ENCODE measurements at places on chromosomes 5 and 9.

DNA sequence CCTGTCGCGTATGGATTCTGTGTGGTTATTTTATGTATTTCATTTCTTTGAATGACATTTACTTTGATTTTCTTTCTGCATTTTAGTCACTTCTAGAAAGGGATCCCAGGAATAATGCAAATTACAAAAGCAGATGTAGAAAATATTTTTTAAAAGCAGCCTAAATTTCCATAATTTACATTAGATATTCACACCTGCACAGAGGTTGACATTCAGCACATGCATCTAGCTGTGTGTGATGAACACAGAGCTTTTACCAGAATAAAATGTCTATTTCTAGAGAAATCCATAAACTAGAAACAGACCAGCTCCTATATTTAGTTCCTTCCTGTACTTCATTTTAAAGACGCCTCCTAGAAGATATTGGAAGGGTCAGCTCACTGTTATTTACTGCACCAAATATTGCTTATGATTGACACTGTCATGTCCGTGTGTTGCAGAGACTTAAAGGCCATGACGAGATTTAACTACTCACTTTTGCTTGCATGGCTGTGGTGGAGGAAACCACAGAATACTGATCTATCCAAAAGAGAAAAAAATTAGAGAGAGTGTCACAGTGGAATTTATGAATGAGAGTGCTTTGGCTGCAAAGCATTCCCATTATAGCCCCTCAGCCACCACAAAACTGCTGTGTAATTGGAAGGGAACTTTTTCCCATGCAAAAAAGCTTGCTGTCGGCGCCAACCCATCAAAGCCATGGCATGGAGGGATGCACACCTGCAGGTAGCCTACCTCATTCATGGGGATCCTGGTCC, 58.1 kb downstream of the EBF1 start:
- no peak for DNase-seq

DNA sequence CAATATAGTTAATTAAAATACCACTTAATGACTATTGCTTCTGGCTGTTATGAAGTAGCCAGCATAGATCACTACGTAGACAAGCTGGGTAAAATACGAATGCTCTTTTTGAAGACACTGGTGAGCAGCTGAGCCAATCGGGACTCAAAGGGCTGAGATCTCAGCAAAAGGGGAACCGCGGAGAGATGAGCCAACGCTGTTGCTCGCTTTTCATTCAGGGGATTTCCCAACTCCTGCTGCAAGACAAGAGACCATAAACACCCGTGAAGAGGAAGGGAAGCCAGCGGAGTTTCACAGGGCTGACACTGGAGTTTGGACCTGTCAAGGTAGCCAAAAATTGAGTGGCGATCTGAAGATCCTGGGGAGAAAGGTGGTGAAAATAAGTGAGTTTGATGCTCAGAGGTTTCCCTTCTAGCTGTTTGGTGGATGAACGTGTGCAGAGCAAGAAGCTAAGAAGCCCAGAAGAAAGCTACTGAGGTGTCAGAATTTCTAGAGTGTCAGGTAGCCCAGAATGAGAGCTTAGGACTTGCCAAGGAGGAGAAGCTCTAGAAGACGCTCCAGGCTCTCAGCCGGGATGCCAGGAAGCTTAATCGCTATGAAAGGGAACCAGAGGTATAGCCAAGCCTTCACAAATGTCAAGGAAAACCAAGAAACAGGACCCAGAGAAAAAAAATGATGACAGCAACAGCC, 79.6 kb upstream of the RNU6ATAC start:
- no peak for DNase-seq

GRCh38 chr5:69493396-69494133, 975 bp downstream of the OCLN start:
- peak; percentile 63 for DNase-seq

- DNase-seq = no peak
Measured at GRCh38 chr9:105676351-105676923, 14.2 kb downstream of the TAL2 start.

- no peak for DNase-seq
Measured at GRCh38 chr5:1253456-1254105, 28.4 kb downstream of the SLC6A18 start.

GRCh38 chr5:58056546-58056945, 403.3 kb downstream of the PLK2 start:
- no peak for DNase-seq

- no peak for DNase-seq
Measured at GRCh38 chr5:160347448-160347847, 23.0 kb downstream of the C1QTNF2 start.

GRCh38 chr9:4313144-4313543, 13.3 kb upstream of the GLIS3 start:
- no peak for DNase-seq

DNA sequence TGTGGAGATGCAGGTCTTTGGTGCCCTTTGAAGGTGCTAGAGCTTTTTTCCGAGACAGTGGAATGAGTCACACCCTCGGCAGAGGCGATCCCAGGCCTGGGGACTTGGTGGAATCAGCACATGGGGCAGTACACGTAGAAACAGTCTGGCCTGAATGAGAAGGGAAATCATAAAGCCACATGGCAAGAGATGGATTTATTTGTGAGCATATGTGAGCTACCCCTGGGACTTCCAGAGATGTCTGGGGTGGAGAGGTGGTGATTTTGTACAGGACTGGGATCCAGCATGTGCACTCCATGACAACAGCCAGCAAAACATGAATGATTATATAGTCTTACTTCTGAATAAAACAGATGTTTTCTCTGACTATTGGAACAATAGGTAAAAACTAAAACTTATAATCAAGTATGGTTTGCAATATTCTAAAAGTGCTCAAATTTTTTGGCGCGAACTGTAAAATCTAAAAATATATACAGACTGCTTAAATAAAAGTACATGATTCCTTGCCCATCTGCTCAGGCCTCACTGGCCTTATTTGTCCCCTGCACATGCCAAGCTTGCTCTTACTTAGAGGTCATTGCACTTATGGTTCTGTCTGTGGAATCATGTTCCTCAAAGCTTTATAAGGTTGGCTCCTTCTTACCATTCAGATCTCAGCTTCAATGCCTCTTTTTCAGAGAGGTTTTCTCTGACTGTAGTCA, 54.7 kb upstream of the SMARCA2 start:
- DNase-seq = no peak

DNA sequence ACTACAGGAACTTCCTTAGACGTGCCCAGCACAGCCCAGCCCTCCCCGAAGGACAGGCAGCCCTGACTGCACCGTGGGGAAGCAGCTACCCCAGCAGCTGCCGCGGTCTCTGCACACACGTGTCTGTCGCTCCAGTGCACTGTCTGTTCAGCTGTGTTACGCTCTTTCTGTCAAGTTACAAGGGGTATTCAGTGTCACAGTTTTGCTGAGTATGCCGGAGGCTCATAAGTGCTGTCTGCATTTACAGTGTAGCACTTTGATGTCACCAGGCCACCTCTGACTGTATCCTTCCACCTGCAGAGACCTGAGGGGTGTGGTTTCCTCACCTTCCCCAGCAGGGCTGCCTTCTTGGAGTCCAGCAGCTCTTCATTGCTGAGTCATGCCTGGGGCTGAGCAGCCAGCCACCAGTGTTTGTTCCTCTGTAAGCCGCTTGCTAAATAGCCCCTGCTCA, 126.8 kb downstream of the EHMT1 start:
- no peak for DNase-seq

DNA sequence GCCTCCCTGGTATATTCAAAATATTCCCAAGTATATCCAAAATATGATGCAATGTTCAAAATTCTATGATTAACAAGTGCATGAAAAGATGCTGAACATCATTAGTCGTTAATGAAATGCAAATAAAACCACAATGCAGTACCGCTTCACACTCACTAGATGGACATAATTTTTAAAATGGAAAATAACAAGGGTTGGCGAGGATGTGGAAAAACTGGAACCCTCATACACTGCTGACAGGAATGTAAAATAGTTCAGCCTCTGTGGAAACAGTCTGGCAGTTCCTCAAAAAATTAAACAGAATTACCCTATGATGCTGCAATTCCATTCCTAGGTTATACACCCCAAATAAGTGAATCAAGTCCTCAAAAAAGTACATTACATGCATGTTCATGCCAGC, 36.1 kb upstream of the MYOT start:
- no peak for DNase-seq

DNA sequence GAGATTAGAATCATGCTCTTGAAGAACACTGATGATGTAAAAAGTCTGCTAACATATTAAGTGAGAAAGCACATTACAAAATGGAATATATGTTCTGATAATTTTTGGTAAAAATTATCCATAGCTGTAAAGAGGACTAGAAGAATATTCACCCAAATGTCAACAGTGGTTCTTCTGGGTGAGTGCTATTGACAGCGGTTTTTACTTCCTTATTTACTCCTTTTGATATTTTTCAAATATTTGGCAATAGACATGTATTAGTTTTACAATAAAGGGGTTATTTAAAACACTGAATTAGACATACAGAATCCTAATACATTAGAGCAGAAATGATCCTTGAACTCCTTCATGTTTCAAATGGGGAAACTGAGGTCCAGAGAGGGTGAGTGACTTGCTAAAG, 26.9 kb upstream of the MEGF9 start:
- DNase-seq = no peak

DNA sequence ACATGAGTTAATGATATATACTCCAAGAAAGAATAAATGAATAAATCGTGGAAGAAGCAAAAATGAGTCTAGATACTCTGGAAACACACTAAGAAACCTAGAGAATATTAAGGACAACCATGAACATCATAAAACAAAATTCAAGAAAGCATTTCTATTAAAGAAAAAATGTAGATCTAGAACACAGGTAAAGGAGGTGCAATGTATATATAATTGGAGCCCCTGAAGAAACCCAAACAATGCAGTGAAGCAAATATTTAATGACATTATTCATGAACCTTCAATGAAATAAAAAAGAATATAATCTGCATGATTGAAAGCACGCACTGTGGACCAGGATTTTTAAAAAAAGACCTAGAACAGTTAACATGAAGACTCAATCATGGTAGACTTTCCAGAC, 150.1 kb downstream of the ATPSCKMT start:
- no peak for DNase-seq

DNA sequence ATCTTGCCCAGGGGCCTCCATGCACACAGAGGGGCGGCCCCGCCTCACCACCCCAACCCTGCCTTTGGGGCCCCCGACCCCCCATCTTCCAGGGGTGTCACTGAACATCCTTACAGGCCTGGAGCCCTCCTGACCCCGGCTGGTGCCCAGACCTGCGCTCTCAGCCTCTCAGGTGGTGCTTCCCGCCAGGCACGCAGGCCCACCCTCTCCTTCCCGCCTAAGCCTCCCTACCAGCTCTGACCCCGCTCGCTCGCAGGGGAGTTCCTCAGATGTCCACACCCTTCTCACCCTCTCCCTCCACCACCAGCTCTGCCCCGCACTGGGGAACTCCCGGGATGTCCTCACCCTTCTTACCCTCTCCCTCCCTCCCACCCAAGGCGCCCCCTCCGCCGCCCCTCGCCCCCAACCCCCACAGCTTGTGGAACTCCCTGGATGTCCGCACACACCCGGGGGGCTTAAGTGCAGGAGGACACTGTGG, 12.3 kb upstream of the QRFP start:
- DNase-seq = no peak

- no peak for DNase-seq
Measured at GRCh38 chr5:122368510-122369251, 56.6 kb downstream of the SNCAIP start.

DNA sequence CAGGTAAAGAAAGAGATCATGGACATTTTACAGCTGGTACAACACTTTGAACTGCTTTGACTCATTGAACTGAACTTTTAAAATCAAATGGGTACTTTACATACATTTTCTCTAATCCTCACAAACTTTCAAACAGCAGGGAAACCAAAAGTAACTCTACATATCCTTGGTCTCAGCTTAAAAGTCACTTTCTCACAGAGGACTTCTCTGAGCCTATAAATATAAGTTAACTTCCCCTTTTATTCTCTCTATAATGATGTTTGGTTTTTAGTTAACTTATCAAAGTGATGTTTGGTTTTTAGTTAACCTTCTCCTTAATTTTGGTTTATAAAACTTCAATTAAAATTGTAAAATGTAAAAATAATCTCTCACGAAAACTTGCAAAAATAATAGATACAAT, 209.8 kb downstream of the MCTP1 start:
- no peak for DNase-seq

DNA sequence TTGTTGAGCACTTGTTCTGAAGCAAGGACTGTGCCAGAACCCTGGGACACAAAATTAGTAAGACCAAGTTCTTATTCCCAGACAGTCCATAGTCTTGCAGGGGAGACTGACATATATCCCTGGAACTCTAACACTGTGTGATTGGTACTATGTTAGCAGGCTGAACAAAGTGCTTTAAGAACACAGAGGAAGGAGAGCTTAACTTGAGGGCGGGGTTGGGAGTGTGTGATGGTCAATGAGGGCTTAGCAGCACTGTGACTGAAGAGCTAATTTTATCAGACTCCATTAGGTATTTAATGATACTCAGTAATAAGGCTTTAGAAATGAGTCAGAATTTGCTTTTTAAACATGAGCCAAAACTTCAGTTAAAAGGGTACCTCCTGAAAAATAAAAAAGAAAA, 14.9 kb upstream of the SPATA24 start:
- DNase-seq = no peak

GRCh38 chr5:157100140-157100679, 8.6 kb downstream of the HAVCR2 start:
- DNase-seq = no peak

- no peak for DNase-seq
Measured at GRCh38 chr9:98428454-98428853, 173.0 kb upstream of the TBC1D2 start.

GRCh38 chr5:75053304-75054133, 1.2 kb upstream of the GCNT4 start:
- peak; percentile 77 for DNase-seq

DNA sequence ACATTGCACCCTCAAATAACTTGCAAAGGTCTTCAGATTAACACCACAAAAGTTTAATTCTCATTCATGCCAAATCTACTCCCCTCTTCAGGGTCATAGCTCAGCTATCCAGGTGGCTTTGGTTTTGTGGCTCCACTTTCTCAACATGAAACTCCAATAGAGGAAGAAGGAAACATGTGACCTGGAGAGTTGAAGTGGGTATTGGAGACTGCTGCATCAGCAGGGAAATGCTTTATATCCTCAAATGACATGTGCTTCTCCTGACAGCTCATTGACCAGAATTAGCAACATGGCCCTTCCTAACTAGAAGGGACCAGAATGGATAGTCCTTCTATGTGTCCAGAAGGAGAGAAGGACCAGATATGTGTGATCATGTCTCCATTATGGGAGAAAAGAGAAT, 73.6 kb downstream of the TLR4 start:
- DNase-seq = no peak

- DNase-seq = no peak
Measured at GRCh38 chr5:148104226-148104625, 40.4 kb downstream of the SPINK5 start.

All from nephron progenitor cell (in vitro differentiated cells).